ENCODE measurements at places on chromosomes 12 and 14.

DNA sequence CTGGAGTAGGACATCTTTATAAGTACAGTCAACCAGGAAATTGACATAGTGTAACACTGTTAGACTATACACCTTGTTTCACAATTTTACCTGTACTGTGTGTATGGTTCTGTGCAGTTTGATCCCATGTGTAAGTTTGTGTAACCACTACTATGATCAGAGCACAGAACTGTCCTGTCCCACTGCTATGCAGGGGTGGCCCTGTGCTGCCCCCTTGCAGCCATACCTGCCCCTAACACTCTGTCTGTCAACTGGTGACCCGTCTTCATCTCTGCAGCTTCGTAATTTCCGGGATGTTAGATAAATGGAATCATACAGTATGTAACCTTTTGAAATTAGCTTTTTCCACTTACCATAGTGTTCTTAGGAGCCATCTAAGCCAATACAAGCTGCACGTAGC lies 58.7 kb upstream of the RD3L start:
- DNase-seq: no peak

GRCh38 chr14:70671652-70672644 lies 30.2 kb downstream of the TTC9 start:
- DNase-seq: no peak

DNA sequence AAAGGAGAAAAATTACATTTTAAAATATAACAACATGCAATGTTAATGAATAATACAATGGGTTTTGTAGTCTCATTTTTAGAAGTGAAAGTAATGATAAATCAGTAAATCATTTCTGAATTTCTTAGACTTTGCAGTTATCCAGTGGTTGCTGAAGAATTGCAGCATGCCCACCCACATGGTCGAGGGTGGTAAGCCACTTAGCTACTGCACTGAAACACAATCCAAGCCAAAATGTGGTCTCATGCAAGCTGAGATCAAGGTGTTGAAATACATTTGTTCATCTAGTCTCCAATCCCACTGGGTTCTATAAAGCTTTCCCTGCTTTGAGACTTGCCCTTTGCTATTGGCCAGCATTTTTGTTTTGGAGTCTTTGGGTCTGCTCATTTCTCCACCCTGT lies 247.9 kb downstream of the NELL2 start:
- DNase-seq: no peak

- DNase-seq: no peak
Measured at GRCh38 chr14:26097852-26098251, 500.0 kb downstream of the NOVA1 start.

DNA sequence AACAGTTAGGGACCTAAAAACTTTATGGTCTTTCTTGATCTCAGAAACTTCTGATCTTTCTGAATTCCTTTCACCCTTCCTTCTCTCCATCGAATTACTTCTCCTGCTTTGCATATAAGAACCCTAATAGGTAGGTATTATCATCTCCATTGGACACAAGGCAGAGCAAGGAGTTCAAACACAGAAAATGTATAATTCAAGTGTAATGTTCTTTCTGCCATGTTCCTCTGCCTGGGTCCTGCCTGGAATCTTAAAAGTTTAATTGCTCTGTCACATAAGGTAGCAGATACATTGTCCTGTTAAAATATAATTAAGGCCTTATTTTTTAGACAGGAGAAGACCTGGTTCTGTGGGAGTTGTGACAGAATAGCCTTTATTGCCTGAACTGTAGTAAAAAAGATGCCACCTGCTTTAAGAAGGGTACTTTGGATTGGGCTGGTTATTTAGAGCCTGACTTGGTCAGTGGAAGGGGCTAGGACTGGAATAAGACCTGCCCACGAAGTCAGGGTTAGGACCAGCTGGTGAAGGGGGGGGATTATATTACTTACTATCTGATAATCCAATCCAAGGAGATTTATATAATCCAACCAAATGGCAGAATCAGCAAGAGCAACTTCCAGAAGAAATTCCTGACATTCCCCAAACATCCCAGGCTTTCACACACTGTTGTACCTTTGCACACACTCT lies 10.4 kb downstream of the G2E3 start:
- no peak for DNase-seq

DNA sequence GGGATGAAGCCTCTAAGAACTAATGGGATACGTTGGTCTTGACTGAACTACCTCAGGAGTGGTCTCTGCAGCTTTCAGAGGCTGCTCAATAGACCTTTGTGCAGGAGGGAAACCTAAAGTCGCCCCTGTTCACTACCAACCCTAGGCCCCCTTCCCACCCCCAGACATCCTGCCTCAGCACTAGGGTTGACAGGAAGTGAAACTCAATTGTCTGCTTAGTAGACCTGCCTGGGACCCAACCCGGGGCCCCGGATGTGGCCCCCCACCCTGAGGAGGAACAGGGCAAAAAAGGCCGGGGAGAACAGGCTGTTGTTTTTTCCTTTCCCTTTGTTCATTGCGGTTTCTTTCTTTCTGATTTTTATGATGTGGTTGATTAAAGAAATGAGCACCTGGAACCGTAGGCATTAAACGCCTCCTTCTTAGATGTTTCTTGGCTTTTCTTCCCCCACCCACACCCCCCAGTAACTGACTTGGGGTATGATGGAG lies 1.6 kb upstream of the DGKA start:
- no peak for DNase-seq

GRCh38 chr12:96120359-96121100 lies 73.6 kb upstream of the ELK3 start:
- DNase-seq: no peak

DNA sequence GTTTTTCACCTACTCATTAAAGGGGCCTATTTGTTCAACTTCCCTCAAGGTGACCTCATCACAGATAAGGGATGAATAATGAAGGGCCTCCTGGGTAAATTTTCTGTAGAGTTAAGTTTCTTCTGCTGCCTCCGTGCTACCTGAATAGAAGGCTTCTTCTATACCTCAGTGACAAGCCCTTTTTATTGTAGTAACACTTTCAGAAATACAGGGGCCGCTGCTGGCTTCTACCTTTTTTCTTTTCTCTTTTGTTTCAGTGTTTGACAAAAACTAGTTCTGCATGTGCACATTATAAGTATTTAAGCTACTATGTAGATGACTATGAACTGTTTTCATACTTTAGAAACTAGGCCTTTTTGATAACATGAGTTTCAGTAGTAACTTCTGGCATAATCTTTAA lies 207.0 kb downstream of the NAV3 start:
- no peak for DNase-seq

GRCh38 chr14:59788176-59788575 lies 82.4 kb downstream of the RTN1 start:
- no peak for DNase-seq

DNA sequence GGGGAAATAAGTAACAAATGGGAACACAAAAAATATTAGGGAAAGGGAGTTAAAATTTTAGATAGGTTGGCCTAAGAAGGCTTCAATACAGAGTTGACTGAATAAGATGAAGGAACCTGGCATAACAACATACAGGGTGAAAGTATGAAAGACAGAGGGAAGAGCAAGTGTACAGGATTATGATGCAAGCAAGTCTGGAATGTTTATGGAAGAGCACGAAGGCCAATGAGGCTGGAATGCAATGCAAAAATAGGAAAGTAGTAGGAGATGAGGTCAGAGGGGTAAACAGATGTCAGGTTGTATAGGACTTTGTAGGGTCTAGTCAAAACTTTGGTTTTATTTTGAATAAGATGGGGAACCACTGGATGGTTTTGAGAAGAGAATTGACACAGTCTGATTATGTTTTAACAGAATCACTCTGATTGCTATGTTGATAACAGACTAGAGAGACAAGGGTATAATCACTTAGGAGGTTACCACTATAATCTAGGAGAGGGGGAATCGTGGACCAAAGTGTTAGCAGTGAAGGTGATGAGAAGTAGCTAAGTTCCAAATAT lies 96.8 kb downstream of the OSBPL8 start:
- DNase-seq: no peak

GRCh38 chr12:82473111-82473754 lies 114.9 kb downstream of the METTL25 start:
- DNase-seq: no peak

DNA sequence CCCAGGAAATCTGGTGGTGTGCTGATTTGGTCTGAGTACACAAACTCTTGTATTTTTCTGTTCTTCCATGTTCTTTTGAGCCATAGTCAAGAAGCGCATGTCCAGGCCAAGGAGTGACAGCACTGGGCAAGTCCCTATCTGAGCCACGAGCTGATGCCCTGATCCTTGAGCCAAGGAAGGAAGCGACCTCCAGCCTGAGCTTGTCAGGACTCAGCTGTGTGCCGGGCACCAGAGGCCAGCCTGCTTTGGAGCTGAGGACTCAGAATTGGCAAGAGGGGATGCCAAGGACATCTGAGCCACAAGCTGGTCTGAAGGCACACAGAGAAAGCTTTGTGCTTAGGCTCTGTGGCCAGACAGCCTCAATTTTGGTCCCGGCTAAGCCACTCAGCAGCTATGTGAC lies 52.6 kb downstream of the GALNT16 start:
- DNase-seq: no peak

GRCh38 chr14:90615517-90616060 lies 200.6 kb downstream of the TTC7B start:
- DNase-seq: no peak

DNA sequence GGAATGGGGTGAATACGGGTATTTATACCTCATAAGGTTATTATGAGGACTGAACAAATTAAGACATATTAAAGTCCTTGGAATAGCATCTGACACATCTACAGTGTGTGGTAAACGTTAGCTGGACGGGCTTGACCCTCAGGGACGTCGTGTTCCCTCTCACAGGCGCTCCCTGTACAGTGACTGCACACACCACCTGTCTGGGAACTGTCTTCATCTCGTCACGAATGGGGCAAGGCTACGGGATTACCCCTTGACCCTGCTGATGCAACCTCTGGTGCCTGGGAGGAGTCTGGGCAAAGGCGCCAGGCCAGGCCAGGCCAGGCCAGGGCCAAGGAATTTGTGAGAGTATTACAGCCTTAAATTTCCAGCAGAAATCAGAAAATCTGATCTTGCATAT lies 191.1 kb downstream of the CALM1 start:
- DNase-seq: no peak

GRCh38 chr12:71797531-71797930 lies 42.0 kb upstream of the TBC1D15 start:
- no peak for DNase-seq

GRCh38 chr12:19850346-19851065 lies 411.2 kb downstream of the AEBP2 start:
- no peak for DNase-seq

DNA sequence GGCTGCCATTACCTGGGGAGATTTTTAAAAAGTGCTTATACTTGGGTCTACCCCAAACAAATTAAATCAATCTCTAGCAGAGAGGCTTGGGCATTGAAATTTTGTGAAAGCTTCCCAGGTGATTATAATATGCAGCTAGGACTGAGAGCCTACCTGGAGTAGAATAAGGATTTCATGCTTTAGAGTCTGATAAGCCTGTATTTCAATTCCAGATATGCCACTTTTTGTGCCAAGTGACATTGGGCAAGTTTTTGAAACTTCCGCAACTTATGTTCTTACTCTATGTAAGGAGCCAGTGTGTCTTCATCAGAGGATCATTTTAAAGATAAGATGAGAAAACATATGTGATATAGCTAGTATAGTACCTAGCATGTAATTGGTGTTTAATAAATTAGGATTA lies 159.8 kb upstream of the LRIG3 start:
- no peak for DNase-seq

- DNase-seq: no peak
Measured at GRCh38 chr12:8035440-8036010, 3.0 kb downstream of the FOXJ2 start.

DNA sequence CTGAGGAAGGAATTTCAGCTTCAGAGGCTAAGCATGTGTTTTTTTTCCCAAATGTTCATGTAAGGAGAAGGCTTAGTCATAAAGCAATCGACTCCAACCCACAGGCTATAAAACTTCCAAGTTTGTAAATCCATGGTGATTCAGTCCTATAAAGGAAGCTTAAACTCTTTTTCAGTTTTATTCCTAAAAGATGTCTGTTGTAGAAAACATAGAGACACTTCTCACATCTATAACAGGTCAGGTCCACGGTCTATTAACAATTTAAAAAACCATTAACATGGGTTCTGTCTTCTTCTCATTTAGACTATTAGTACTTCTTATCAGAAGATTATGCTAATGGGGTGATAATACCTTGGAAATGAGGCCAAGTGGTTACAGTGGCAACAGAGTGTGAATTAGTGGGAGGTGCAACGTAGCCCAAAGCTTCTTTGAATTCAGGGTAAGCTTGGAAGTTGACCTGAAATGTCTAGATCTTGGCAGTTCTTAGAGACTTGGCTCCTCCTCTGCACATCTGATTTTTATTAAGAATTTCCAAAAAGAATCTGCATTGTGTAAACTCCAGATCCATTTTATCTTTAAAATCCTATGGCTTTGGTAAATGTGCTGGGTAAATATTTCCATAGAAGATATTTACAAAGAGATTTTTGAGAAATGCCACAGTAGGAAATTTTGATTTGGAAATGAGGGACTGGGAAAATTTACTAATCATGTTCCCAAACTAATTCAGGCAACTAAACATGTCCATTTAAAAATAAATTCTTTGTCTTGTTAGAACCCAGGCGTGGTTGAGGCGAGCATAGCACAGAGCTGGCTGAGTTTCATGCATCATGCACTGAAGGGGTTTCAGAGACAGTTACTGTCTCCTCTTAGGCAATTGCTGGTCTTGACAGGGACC lies 86.4 kb downstream of the EML1 start:
- DNase-seq: no peak

- no peak for DNase-seq
Measured at GRCh38 chr12:6863586-6864321, 3.6 kb upstream of the TPI1 start.

DNA sequence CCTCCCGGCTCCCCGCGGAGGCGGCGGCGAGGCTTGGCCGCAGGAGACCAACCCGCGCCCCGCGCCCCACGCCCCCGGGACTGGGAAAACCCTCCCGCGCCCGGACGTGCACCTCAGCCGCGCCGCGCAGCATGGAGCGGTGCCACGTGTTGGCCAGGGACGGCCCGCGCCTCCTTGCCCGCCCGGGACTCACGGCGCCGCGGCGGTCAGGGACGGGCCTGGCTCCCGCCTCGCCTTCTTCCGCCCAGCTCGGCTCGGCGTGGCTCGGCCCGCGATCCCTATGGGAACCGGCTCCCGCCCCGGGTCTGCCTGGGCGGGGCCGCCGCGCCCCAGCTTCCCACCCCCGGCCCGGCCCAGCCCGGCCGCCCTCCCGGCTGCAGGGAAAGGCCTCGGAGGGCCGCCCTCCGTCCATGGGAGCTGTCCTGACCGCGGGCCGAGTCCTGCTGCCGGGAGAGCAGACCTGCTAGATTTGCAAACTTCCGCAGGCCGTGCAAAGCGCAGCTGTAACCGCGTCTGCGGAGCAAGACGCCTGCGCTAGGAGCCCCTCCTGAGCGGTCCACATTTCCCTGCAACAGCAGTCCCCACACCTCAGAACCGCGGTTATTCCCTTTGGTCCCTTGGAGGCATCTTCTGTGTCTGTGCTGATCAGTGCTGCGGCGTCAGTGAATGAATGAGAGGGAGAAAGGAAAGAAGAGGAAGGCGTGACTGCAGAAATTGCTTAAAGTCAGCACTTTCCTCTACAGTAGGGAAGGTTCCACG lies at the start of gene CDKL1:
TSS of gene CDKL1 (minus strand) at position 251 of the 759 bp plus-strand sequence. CDS start 1,013 bp downstream, outside the sequence.
- DNase-seq: no peak

DNA sequence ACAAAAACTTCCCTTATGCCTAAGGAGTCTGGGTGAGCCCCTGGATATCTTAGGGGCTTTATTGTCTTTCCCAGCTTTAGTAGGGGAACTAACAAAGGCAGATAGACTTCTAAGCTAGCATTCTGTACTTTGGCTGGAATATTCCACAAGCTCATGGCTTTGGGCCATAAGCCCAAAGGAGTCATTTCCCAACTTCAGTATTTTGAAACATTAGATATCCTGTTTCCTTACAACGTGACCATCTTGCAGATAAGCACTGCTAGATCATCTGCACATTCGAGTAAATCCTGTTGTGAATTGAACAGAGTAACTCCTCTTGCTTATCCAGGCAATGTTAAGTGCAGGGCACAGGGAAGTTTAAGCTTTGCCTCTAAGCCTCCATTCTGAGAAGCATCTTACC lies 70.6 kb upstream of the ACTN1 start:
- DNase-seq: no peak
